ENCODE measurements at places on chromosomes 6 and 20.

GRCh38 chr6:112237595-112237994 is 16.8 kb downstream of the LAMA4 start:
- no peak for DNase-seq

GRCh38 chr6:167130712-167131684 is 8.1 kb downstream of the CCR6 start:
- DNase-seq = no peak

- peak; percentile 42 for DNase-seq
These were observed at the start of gene ELOVL4 for GRCh38 chr6:79947191-79948186. ELOVL4 (minus strand) TSS chr6:79947553; CDS start chr6:79947279, 274 bp downstream.

GRCh38 chr6:149033454-149033853 is 284.1 kb upstream of the TAB2 start:
- DNase-seq = no peak

- DNase-seq = no peak
These were observed 488.5 kb upstream of the BTBD3 start for GRCh38 chr20:11429168-11429567.

GRCh38 chr6:130371921-130372420 is 6.2 kb downstream of the TMEM200A start:
- no peak for DNase-seq

- no peak for DNase-seq
These were observed 74.7 kb downstream of the SRC start for GRCh38 chr20:37420610-37421009.

DNA sequence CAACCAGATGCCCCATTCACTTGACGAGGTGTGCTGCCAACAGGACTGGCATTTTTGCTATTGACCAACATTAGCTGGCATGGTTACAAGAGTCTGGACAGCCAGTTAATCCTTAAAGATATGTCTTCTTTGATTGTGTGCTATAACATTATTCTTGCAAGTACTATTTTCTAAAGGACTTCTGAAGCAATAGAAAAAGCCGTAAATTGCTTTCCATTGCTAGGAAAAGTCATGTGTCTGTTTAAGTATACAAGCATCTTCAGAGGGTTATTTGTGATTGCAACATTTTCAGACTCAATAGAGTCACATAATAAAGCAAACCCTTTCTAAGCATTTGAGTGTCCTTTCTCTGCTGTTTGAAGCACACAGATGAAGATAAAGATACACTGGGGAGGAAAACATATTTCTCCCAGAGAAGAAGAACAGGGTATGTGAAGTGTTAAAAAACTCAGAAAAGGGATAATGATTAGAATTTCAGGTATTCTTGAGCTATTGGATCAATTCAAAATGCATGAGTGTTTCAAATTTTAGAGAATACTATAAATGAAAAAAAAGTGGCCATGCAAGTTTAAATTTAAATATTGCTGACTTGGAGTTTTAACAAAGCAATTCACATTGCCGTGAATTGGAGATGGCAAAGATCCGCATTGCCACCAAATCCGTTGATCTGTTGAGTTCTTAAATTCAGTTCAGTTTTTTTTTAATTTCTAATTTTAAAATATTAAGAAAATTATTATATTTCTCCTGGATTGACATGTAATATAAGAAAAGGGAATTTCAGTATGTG is 191.7 kb upstream of the MAP3K7 start:
- no peak for DNase-seq

GRCh38 chr6:24932832-24933231 is 2.9 kb downstream of the RIPOR2 start:
- DNase-seq = no peak

DNA sequence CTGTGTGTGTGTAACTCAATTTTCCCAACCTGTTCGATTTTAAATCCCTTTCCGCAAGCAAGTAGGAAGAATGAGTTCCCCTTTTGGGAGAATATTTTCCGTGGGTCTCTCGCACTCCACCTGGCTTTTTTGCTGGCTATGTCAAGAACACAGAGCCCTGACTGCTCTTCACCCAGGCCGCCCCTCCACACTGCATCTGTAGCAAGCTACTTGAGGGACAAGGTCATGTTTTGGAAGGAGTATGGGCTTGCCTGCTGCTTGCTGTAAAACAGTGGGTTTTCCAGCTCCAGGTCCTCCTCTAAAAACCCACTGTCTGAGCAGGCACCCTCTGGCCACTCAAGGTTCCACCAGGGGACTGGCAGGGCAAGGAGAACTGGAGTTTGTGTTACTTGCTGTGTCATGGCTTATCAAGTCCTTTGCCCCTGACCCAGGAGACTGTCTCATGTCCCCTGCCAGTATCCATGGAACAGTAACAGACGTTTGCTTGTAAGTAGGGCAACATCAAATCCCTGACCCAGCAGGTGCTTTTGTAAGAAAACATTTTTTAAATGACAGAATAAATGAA is 35.5 kb upstream of the SYNJ2 start:
- no peak for DNase-seq

DNA sequence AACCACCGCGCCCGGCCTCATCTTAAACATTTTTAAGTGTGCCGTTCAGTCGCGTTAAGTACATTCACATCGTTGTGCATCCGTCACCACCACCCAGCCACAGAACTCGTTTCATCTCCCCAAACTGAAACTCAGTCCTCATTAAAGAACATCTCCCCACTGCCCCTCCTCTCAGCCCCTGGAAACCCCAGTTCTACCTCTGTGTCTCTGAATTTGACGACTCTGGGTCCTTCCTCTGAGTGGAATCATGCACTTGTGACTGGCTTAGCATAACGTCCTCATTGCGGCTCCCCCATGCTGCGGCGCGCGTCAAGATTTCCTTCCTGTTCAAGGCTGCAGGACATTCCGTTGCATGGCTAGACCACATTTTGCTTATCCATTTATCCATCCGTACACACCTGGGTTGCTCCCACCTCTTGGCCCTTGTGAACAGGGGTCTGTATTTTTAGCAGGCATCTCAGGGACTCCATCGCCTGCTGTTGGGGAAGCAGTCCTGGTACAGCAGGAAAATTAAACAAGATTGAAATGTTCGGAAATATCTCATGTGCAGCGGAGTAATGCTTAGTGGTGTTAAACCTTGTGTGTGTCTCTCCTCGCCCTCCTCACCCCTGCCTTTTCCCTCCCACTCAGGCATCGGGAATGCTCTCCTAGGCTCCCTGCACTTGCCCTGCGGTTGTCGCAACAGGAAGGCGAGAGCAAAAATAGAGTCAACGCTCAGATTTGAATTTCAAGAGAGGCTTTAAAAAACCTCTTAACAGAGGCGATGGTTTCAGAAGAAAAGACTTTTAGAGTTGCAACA is 127.9 kb downstream of the PXDC1 start:
- DNase-seq = no peak

GRCh38 chr20:15333170-15333569 is 995.8 kb upstream of the FLRT3 start:
- no peak for DNase-seq

DNA sequence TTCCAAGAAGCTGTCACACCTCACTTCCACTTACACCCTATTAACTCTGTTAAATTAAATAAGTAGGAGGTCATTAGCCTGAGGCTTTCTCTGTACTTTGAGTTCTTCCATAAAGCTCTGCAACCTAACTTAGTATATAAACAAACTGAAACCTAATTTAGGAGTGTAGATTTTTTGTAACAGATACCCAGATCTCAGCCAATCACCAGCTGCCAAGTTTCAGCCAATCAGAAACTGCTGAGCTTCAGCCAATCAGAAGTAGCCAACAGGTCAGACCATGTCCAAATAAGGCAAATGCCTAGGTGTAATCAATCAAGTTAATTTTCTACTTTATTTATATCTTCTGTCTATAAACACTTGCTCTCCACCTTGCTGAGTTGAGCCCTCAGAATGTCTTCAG is 142.7 kb upstream of the SULF2 start:
- no peak for DNase-seq

GRCh38 chr20:45886590-45887345 is 654 bp downstream of the SPATA25 start:
- no peak for DNase-seq

GRCh38 chr6:132962936-132963868 is 148.8 kb downstream of the RPS12 start:
- DNase-seq = peak; percentile 44

DNA sequence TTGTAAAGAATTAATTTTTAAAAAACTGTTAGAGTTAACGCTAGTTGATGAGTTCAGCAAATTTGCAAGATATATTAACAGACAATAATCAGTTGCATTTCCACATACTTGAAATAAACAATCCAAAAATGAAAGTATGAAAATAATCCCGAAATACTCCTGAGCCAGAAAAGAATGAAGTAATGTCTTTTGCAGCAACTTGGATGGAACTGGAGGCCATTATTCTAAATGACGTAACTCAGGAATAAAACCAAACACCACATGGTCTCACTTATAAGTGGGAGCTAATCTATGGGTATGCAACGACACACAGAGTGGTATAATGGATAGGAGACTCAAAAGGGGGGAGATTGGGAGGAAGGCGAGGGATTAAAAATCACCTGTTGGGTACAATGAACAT is 872.9 kb upstream of the GJE1 start:
- no peak for DNase-seq

DNA sequence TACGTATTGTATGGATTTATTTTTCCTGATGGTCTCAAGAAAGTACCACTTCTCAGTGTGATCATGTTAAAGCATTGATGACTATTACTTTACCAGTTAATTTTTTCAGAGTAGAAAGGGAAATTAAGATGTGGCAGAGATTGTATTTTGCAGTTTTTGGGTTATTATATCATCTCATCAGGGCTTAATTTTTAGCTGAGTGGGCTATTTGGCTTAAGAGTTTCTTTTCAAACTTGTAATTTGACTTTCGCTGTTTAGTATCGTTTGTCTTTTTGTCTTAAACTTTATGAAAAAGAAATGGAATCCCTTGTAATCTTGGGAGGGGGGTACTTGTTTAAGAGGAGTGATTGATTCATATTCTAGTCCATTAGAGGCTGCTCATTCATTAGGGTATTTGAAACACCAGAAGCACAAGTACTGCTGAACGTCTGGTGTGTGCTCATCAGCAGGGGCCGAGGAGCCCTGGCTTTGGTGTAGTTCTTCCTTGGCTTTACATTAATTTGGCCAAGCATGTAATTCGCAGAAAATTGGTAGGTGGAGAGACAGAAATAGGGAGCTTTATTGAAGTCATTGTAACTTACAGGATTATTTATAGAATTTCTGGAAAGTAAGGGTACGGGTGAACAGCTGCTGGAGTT is 112.4 kb downstream of the TIAM2 start:
- DNase-seq = no peak

Data from stimulated activated CD4-positive, alpha-beta T cell treated with anti-CD3 and anti-CD28 coated beads, Interleukin-2, amount 100 ng/mL, for 48 hours (primary cell).